ENCODE measurements at places on chromosomes 13 and 19.
A peak's percentile ranks its signal among the peaks of the same experiment; 100 is the strongest.

DNA sequence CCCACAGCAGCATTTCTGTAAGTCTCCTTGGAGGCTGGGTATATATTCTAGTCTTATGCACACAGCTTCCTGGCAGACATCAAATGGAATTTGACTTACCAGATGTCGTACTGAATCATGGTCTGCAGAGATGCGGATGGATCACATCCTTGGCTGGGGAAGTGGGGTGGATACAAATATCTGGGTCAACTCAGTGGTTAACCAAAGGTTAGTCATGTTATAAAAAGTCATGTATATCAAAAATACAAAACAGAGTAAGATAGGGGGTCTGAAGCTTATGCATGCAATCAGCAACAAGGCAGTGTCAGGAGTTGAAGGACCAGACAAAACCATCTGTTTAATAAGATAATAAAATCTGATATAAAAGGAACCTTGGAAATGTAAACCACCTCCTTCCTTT is 61.9 kb downstream of the WASF3 start:
- no peak for DNase-seq

DNA sequence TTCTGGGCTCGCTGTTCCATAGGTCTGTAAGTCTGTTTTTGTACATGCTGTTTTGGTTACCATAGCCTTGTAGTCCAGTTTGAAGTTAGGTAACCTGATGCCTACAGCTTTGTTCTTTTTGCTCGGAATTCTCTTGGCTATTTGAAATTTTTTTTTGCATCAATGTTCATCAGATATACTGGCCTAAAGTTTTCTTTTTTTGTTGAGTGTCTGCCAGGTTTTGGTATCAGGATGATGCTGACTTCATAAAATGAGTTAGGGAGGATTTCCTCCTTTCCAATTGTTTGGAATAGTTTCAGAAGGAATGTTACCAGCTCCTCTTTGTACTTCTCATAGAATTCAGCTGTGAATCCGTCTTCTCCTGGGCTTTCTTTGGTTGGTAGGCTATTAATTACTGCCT is 397.8 kb upstream of the HTR2A start:
- no peak for DNase-seq

DNA sequence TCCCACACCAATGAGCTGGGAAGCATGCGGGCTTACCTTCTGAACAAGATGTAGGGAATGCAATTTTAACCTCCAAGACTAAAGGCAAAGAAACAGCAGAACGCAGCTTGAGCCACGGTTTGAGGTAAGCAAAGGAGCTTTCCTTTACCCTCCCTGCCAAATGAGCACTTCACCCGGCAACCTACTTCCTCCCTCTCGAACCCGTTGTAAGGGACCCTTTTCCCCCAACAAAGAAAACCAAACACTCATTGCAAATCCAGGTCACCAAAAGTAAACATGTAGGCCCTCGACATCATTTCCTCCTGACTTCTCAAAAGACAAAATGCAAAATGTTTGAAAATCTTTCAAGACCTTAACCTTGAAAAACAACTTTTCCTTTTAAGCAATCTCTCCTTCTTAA is 65.3 kb downstream of the ABCC4 start:
- DNase-seq: peak; percentile 5

GRCh38 chr13:112814905-112815585 is 125.2 kb downstream of the ATP11A start:
- no peak for DNase-seq

- DNase-seq: no peak
Measured at GRCh38 chr13:111272117-111272516, 48.3 kb upstream of the TEX29 start.

GRCh38 chr19:35785339-35785627 is 9.9 kb downstream of the ARHGAP33 start:
- DNase-seq: no peak

DNA sequence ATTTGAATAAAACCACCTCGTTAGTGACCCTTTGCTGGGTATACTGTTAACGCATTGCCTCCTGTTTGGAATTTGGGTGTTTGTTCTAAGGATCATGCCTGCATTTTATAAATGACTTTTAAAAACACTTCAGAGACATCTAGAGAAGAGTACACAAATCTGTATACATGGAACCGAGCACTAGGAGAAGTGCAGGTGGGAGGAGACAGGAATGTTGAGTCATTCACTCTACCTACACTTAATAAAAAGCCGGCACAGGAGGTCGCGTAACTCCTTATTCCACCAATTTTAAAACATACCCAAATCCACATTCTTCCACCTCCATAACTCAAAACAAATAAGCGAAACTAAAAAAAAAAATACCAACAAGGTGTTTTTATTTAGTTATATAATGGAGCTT is 48.6 kb downstream of the FGF9 start:
- DNase-seq: no peak

DNA sequence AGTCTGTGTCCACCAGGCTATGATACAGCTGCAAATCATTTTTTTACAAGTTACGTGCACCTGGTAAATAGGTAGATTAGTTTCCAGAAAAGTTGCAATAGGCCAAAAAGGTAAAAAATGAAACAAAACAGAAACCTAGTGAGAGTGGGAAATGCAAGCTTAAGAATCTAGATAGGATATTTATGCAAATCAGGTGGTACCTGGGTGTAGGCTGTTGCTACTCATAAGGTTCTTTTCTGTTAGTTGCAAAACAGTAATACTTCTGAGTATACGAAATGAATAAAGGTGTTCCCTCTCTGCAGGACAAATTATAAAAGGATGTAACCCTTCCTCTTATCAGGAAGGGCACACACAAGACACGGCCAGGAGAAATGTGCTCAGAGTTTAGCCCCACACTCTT is 97.9 kb downstream of the UGGT2 start:
- no peak for DNase-seq

DNA sequence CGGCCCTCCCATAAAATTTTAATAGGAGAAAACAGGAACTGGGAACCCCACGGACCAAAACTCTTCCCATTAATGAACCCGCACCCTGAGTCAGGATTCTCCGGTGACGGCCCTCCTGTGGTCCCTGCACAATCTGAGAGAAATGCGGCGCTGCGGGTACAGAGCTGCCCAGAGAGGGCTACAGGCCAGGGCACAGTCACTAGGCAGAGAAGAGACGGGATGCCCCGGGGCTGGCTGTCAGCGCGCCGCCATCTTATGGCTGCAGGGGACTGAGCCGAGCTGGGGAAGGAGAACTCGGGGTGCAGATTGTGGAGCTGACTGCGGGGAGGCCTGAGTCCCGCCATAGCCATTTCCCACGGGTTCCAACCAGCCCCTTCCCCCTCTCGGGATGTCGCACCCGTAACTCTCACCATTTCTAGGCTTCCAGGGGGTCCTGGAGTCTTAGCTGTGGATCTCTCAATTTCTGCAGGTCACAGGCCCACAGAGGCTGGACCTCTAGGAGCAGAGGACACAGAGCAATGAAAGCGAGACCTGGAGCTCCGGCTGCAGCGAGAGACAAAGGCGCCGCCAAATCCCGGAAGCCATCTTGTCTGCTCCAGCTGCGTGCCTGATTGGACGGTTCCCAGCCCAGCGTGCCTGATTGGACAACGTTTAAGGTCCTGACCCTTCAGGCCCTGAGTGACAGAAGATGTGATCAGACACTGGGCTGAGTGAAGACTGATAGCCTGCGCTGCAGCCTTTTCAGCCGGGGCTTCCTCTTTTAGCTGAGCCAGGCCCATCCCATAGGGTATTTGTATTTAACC is at the start of gene ZNF675:
Gene ZNF675 (minus strand): TSS at position 592 of the 803 bp plus-strand sequence. CDS start 179 bp downstream, at position 413.
- DNase-seq: peak; percentile 91

DNA sequence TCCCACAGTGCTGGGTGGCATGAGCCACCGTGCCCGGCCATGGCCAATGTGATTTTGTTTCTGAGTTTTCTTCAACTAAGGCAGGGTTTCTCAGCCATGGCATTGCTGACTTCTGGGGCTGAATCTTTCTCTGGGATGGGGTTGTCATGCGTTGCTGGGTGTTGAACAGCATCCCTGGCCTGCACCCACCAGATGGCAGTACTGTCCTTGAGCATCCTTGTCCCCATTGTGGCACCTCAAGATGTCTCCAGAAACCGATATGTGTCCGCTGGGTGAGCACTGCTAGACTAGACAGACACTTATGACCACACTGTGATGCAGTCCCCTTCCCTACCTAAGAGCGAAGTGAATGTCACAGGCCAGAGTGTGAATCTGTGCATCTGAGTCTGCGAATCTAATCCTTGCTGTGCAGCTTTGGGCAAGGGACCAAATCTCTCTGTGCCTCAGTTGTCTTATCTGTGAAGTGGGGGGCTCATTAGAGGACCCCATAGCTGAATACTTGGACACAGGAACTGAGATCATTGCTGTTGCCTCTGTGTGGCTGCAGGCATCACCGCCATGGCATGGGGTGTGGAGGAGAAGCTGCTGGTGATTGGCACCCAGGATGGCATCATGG is 50.3 kb upstream of the SIN3B start:
- peak; percentile 82 for DNase-seq

GRCh38 chr13:73865027-73865426 is 269.2 kb downstream of the KLF12 start:
- no peak for DNase-seq

GRCh38 chr13:48801255-48801654 is 147.5 kb downstream of the CYSLTR2 start:
- DNase-seq: no peak

DNA sequence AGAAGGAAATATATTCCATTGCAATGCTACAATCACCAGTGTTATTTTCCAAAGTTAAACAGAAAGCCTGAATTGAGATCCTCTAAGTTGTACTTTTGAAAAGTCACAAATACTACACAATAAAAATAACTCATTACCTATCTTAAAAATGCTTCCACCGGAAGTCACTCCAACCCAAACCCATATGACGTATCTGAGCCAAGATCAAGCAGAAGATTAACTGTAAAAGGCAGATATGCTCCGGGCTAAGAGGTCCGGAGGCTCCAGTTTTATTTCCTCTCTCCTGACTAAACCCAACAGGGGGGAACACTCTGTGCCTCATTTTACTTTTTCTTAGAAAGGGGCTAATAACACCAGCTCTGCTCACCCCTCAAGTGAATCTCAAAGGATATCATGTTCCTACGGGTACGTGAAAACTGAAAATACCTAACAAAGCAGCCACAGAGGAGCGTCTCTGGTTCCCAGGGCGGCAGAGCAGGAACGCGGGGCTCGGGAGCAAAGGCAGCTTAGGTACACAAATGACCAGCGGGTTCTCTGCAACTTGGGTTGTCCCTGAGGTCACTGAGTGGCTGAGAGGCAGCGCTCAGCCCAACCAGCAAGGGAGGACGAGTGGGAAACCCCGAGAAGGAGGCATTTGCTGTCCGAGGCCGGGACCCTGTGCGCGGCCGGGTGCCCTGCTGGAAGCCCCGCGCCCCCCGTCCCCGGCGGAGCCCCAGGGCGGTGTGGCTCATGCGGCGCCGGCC is 750 bp downstream of the RAB20 start:
- DNase-seq: peak; percentile 42

DNA sequence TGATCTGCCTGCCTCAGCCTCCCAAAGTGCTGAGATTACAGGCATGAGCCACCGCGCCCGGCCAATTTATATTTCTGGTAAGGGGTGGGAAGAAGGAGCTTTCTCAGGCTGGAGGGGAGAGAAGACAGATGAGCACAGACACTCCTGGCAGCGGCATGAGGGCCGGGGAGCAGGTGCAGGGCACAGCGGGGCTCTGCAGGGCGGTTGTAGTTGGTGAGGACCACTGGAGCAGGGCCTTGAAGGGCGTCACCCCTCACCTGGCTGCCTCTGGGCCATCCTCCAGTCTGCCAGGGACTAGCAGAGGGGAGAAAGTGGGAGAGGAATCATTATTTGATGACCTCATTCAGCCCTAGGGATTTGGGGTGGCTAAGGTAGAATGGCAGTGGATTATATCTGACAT is 8.6 kb upstream of the CSNK1G2 start:
- DNase-seq: no peak

- no peak for DNase-seq
Measured at GRCh38 chr13:112729408-112729807, 39.6 kb downstream of the ATP11A start.

- DNase-seq: no peak
Measured at GRCh38 chr13:107057028-107057631, 489.2 kb upstream of the ARGLU1 start.

DNA sequence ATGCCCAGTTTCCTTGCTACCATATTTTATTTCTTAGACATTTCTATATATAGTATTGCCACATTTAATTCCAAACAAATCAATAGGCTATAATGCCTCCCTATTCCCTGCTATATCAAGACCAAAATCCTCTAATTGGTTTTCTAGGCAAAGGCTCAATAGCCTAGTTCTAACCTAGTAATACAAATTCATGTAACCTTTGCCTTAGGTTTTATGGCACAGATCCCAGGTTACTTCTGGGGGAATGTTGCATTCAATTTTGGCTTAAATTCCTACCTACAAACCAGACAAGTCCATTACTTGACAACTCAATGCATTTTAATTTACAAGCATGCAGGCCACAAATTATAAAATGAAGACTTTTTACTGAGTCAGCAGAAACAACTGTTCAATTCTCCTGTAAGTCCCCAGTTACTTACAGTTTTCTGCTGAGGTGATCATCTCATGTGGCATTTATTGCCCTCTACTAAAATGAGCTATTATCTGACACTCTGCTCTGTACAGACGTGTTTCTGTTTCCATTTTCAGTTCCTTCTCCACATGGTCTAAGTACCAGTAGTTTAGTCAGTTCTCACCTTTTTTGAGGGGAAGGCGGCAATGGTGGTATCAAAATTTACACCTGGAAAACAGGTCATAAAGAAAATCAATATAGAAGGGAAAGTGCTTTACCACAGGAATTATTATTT is 11.7 kb downstream of the KCNRG start:
- no peak for DNase-seq

- no peak for DNase-seq
Measured at GRCh38 chr13:20772401-20773131, 1.2 kb downstream of the EEF1AKMT1 start.

GRCh38 chr13:98372876-98373275 is 195.8 kb upstream of the RNF113B start:
- no peak for DNase-seq

GRCh38 chr13:111275995-111276618 is 44.3 kb upstream of the TEX29 start:
- DNase-seq: no peak

- peak; percentile 15 for DNase-seq
Measured at GRCh38 chr19:7928741-7929701, 3.1 kb upstream of the CTXN1 start.

- DNase-seq: no peak
Measured at GRCh38 chr13:44609137-44609536, 33.0 kb upstream of the TSC22D1 start.
